ENCODE measurements at places on chromosomes 16 and 17. TPM values are rescaled to one million over a fixed set of nuclear protein-coding genes. Genes with fewer than 3 reads are reported as not detected.

Gene SLC35G6
- not detected for total RNA-seq

Gene TBC1D3
- not detected for total RNA-seq

Gene PDE6G
- 0.50 TPM for total RNA-seq

Gene ETV4
- 7.0 TPM for total RNA-seq

DNA sequence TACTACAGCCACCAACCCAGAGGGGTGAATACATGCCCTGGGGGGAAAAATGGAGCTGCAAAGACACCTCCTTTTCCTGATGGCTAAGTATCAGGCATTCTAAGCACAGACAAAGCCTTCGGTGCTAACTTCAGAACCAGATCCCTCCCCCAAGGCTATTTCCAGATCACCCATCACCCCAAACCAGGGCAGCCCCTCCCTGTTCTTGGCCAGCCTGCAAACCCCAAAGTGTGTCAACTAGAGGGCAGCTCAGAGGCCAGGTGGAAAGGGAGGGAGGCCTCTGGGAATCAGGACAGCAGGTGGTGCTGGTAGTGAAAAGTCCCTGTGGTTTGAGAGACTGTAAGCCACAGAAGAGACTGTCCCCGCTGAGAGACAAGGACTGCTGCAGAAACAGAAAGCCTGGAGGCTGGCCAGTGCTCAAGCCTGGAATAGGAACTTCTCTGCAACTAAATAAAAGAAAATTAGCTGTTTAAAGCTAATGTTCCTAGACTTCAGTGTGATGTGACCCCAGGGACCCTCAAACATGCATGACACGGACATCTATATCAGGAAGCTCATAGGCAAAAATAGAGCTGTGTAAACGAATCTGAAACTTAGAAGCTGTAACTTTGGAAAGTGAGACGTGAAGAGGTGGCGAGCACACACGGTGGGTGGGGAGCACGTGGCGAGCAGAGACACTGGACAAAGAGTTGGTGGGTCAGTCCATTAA, 9.1 kb downstream of the TUBG1 start:
- peak; percentile 40 for DNase-seq

- no peak for DNase-seq
Measured at GRCh38 chr16:58345574-58346354, 46.5 kb upstream of the GINS3 start.

GRCh38 chr17:64723781-64724180, 61.7 kb upstream of the SMURF2 start:
- DNase-seq: no peak

DNA sequence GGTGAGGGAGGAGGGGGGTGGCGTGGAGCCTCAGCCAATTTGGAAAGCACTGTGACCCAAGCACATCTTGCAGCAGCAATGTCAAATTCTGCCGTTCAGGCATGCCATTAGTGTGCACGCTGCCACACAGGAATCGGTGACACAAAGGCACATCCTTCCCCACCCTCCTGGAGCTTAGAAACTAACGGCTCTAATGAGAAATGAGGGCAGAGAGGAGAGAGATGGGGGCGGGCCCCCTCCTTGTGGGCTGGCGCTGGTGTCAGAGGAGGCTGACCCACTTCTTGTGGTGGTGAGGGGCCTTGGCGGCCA, 94.8 kb downstream of the RTN4RL1 start:
- no peak for DNase-seq

- no peak for DNase-seq
Measured at GRCh38 chr16:10833271-10833670, 14.7 kb upstream of the TVP23A start.

GRCh38 chr17:49835472-49835871, 12.4 kb downstream of the TAC4 start:
- DNase-seq: no peak
